ENCODE measurements at places on chromosomes 6 and 20.

DNA sequence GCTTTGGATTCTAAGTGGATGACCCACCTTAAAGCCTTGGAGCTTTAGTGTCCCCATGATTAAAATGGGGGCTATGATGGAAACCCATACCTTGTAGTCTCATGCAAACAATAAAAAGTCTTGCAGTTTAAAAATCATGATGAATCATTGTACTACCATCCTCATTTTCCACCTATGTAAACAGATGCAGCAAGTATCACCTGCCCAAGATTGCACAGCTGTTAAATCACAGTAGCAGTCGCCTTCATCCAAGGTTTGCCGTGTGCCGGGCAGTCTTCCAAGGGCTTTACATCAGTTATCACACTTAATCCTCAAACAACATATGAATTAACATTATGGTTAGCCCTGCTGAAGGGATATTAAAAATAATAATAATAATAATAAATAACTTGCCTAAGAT lies 210.3 kb downstream of the FOXA2 start:
- DNase-seq: no peak

- DNase-seq: no peak
Observed at GRCh38 chr6:128606611-128607010, 86.2 kb upstream of the PTPRK start.

- no peak for DNase-seq
Observed at GRCh38 chr6:93417421-93418013, 1.8 kb downstream of the EPHA7 start.

GRCh38 chr6:156752666-156753301 lies 24.4 kb upstream of the ARID1B start:
- no peak for DNase-seq

GRCh38 chr6:88722686-88723085 lies 240.7 kb downstream of the RNGTT start:
- no peak for DNase-seq

DNA sequence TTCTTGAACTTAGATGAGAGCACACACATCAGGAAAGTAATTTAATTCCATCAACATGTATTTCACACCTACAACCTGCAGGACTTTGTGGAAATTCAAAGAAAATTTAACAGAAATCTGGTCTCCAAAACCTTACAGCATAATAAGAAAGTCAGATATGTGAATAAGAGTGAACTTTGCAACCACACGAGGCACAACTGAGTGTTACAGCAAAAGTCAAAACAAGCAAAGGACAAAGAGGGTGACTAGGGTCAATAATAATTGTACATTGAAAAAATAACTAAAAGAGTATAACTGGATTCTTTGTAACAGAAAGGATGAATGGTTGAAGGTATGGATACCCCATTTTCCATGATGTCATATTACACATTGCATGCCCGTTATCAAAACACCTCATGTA lies 113.8 kb downstream of the MTFR2 start:
- DNase-seq: no peak

DNA sequence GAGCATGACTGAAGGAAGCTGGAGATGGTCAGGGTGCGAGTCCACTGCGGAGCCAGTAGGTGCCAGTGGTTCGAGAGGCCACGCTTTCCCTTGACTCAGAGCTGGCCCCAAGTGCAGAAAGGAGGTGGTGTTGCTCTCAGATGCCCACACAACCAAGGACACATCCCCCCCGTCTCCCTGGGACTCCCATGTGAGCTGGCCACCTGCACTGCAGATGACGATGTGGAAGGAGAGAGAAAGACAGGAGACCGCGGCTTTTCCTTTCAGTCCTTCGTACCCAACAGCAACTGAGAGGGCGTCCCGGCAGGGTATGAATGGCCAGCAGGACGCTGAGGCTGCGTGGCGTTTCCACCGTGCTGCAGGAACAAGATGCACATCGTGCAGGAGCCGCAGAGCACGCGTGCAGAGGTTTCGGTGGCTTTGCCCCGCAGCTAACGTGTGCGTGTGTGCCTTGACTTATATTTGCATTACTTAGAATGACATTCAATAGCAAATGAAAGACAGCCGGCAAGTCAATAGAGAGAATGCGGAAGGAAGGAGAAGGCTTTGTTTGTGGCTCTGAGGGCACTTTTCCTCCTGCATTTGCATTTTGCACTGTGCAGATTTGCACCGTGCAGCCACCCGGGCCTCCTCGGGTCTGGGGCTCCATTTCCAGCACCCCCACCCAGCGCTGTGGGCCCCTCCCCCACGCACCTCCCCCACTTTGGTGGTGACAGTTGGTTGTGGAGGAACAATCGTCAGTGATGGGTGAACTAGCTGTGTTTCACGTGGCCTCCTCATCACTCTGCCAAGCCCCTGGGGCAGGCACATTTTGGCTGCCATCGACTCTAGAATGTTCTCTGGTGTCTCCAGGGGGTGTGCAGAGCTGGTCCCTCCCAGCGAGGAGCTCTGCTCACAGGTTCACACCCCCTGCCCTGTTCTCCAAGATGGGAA lies 26.4 kb upstream of the BHLHE23 start:
- DNase-seq: no peak

DNA sequence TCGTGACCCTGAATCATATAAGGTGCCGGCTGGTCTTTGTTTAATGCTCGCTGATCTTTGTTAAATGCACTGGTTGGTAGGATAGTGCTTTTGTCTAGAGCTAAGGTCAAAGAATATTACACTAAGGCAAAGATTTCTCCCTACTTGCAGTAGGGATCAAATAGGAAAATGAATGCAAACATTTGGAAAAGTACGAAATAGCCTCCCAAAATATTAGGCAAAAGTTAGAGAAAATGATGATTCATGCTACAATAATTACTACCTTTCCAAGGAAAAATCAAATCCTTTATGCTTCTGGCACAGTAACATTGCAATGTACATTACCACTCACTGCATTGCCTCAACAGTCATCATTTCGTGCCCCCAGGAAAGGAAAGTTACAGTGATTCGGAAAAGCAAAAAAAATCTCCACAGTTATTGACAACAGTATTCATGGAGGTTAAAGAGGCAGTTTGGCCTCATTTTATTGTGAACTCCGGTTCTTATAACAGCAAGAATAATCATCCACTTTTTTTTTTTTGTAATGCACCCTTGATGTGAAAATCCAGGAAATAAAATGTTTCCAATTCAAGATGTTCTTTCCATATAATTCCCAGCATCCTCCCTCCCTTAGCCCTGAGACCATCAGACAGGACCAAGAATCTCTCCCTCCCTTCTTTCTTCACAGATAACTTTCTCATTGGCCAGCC lies 61.7 kb upstream of the ZMYND8 start:
- no peak for DNase-seq

DNA sequence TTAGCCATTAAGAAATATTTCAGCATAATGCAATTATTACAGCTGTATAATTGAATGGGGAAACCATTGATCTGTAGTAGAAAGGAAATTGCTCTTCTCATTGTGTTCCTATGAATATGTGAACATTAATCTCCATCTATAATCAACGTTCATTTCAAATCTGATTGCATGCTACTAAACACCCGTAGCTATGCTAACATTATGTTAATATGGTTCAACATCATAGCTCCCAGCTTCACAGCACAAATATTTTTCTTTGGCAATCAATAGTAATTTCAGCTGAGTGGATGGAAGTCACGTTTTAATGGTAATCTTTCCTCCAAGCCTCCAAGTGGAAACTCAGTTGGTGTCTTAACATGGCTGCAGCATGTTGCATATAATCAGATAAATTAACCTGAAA lies 454.4 kb downstream of the MAFB start:
- DNase-seq: no peak

- DNase-seq: no peak
Observed at GRCh38 chr6:1053586-1053985, 258.3 kb upstream of the FOXQ1 start.
